ENCODE measurements at places on chromosomes 2 and 18.

- DNase-seq, result no peak
These were observed 2.0 kb upstream of the CD28 start for GRCh38 chr2:203704430-203704829.

GRCh38 chr2:74806920-74807319, 27.0 kb upstream of the HK2 start:
- no peak for DNase-seq

DNA sequence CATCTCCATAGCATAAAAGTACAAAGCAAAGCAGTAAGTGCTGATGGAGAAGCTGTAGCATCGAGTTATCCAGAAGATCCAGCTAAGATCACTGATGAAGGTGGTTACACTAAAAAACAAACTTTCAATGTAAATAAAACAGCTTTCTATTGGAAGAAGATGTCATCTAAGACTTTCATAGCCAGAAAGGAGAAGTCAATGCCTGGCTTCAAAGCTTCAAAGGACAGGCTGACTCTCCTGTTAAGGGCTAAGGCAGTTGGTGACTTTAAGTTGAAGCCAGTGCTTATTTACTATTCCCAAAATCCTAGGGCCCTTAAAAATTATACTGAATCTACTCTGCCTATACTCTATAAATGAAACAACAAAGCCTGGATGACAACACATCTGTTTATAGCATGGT, 44.0 kb downstream of the METTL8 start:
- no peak for DNase-seq

- no peak for DNase-seq
These were observed 30.3 kb upstream of the DARS1 start for GRCh38 chr2:136015699-136016098.

- DNase-seq, result no peak
These were observed 16.9 kb downstream of the PMAIP1 start for GRCh38 chr18:59916746-59917145.

GRCh38 chr2:34373586-34374233, 774.6 kb upstream of the FAM98A start:
- DNase-seq, result no peak

- DNase-seq, result peak; percentile 50
These were observed 5.8 kb downstream of the SLC14A2 start for GRCh38 chr18:45621061-45621511.

- no peak for DNase-seq
These were observed 47.8 kb downstream of the KCTD18 start for GRCh38 chr2:200461846-200462710.

GRCh38 chr2:64804651-64805050, 150.9 kb upstream of the SERTAD2 start:
- no peak for DNase-seq

DNA sequence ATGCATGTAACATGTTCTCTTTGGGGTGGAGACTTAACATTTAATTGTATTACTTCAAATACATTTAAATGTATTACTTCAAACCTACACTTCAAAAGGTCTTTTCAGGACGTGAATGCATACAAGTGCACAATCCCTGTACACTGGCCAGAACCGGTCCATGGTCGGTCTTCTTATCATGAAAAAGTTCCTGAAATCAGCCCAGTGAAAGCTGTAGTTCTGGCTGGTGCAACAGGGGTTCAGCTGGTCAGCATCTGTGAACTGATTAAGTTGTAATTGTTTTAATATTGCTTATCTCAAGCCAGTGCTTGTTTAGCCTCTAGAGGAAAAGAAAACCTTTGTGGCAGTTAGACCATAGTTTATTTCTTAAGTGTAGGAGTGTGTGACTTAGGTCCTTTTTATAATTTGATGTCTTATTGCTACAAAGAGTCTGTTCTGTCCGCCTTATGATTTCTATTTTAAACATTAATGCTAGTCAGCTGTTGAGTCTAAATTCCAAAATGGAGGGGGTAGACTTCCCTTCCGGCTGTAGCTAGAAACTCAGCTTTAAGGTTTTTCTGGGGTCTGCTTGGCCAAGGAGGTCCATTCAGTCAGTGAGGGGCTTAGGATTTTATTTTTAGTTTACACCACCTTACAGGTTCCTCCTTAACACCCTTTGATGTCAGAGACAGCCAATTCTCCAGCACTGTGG, 768 bp upstream of the CYBRD1 start:
- no peak for DNase-seq

DNA sequence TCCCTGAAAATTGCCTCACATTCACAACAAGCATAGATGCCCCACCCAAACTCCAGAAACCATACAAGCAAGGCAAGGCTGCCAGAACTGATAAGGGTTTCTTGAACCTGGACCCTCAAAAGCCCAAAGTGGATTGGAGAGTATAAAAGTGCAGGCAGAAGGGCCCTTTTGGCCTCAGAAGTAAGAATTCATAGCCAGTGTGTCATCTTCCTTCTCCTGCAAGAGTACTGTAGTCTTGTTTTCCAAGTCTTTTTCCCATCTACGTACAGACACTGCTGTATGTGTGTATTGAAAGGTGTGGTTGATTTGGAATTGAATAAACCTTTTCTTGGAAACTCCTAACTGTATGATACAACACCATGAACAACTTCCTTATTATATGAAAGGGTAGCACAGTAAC, 46.8 kb downstream of the ZC3H15 start:
- DNase-seq, result no peak

DNA sequence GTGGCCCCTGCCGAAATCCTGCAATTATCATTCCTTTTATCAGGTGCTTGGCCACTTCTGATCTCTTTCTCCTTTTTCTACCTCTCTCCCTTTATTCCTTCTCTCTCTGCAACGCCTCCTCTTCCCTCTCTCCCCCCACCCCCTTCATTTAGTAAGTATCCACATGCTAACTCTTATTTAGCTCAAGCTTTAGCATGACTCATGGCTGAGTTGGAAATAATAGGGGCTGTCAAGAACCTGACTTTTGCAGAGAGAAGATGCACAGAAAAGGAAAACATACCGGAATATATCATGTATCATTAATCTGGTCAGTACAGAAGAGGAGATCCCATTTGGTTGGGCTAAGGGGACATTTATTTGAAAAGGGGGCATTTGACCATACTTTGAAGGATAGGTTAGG, 33.1 kb downstream of the FAM171B start:
- DNase-seq, result no peak

DNA sequence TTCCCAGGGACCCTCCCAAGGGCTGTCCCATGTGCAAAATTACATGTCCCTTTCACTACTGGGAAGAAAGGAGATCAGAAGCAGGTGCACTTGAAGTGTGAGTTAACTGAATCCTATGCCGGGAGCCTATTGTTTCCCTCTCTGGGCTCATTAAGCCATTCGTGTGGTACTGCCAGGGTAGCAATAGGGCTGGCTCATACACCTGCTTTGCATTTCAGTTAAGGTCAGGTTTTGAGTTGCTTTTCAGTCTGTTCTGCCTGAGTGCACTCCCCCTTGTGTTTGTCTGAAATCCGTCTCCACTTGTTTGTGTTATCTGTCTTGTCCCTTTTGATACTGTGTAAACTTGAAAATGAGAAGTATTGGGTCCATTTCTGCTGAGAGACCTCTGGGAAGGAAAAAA, 1232.6 kb upstream of the NRXN1 start:
- no peak for DNase-seq

DNA sequence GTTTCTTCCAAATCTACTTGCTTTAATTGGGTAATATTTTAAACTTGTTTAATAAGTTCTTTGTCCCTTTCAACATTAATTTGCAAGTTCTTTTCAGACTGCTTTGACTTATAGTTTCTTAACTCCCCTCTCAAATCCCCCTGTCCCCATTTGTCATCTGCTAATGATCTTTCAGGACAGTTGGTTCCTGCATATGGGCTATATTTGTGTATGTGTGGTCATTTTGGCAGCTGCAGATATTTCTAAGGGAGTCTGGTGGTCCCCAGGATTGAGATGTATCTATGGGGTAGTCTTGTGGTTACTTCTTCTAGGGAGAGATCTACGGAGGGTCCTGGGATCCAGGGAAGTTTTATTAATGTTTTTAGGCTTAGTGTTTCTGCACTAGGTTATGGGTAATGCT, 120.6 kb upstream of the SP3 start:
- DNase-seq, result no peak

GRCh38 chr2:25281522-25281921, 60.2 kb downstream of the DNMT3A start:
- DNase-seq, result no peak

DNA sequence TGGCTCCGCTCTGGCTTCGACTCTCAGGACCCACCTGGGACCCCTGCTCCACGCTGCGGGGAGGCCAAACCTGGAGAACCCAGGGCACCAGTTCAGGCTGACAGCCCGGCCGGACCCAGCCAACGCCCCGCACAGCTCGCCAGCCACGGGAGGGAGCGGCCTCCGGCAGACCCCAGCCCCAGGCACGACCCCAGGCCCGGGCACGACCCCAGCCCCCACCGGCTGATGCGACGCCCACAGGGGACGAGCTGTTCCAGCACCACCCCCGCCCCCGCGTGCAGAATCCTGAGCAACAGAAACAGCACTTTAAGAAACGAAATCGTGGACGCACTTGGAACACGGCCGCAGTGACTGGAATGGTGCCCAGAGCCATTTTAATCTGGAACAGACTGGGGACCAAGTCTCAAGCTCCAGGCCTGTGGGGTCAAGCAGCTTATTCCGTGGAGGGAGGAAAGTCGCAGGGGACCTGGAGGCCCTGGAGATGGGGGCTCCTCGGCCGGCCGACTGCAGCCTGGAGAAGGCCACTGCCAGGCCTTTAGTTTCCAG, 74.2 kb downstream of the MBP start:
- no peak for DNase-seq

DNA sequence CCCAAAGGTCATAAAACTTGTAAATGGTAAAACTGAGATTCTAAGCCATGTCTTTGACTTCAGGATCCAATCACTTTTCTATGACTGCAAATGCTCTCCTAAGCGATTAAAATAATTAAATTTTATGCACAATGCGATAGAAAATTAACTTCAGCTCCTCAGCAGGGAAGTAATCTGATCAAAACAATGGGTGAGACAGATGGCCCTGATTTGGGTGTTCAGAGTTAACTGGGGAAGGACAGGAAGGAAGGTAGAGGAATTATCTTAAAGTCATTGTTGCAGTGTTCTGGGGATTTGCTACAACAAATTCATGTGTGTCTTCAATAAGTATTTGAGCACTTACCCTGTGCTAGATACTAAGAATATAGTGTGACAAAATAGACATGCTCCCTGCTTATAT, 446.0 kb upstream of the MEX3C start:
- DNase-seq, result no peak

DNA sequence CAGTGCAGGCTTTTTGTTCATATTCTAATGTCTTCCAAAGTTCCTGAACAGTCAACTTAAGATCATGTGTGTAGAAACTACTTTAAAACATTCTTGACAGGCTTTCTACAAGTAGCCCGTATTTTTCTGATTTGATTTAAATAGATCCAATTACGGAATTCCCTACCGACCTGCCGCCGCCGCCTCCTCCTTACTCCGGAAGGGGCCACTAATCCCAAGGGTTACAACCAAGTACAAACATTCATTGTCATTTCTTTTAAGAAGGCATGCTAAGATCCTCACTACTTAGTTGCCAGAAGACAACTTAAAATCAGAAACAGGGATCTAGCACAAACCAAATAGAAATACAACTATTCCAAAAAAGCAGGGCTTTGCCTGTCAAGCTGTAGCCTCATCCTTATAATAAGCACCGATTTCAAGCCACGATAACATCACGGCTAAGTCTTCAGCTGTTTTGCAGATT, 784 bp downstream of the WDR33 start:
- peak; percentile 29 for DNase-seq

DNA sequence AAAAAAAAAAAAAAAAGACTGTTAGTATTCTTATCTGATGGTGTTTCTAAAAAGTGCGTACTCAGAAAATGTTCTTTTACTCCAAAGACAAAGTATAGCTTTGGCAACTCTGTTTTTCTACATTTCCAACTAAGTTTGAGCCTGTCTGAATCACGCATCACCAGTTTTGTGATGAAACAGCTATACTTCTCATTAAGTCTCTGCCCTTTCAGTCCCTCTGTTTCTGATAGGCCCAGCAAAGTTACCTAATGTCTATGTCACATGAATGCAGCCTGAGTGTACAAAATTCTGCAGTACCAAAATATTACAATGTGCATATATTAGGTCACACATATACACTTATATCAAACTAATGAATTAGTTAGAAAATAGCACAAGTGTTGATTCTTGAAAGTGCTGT, 22.4 kb downstream of the TWSG1 start:
- no peak for DNase-seq

Data from glutamatergic neuron (in vitro differentiated cells).